ENCODE measurements at places on chromosomes 3 and 15.

DNA sequence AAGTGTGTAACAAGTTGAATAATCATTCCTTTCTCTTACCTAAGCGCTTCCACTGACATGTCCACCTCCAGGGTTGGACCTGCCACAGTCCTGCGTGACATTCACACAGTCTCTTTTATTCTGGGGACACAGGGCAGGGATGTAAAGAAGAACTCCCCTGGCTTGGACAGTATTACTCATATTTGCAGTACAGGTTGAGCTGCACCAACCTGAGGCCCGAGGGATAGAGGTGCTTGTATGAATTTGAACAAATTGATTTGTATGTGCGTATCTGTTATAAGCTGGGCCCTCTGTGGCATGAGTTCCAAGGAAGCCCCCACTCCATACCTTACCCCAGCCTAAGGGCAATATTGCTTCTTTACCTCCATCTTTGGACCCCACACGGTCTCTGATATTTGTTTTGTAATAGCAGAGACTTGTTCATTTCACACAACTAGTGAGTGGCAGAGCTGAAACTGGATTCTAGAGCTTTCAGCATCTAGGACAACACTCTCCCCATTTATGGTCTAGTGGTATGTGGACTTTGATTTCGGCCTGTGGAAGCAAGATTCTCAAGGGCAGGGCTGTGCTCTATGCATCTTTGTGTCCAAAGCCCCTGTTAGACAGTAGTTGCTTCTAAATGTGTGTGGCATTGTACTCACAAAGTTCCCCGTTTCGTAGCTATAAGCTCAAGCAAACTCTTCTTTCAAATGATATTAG is 39.2 kb downstream of the FAH start:
- no peak for ATAC-seq

DNA sequence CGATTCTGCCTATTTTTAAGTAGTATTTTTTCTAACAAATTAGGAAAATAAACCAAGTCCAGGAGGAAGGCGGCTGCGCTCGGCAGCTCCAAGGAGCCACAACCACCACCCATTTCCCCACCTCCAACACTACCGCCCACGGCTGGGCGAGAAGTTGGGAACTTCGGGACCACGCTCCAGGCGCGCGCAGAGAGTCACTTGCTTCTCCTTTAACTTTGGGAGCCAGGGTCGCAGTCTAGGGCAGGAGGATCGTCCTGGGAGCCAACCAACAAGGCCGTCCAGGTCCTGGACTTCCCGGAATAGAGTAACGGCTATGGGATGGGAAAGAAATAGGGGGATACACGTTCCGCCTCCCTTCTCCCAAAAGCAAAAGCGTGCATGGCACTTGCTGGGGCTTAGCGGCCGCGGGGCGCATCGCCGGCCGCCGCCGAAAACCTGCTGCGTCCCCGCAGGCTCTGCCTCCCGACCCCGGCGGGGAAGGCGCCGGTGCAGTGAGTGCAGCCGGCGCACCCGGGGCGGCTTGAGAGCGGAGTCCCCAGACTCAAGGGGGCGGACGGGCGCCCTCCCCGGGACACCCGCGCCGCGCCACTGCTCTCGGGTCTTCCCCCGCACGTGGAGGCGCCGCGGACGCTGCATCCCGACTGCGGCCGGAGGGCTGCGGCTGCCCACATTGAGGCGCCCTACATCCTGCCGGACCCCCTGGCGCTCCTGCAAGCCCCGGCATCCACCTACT is 699 bp downstream of the MEGF11 start:
- peak; percentile 63 for ATAC-seq

- ATAC-seq, result no peak
Observed at GRCh38 chr3:144296808-144297207, 325.2 kb downstream of the DIPK2A start.

GRCh38 chr3:41031401-41031800 is 167.9 kb upstream of the CTNNB1 start:
- ATAC-seq, result no peak

- no peak for ATAC-seq
Observed at GRCh38 chr15:91548549-91548948, 305.0 kb upstream of the SLCO3A1 start.

DNA sequence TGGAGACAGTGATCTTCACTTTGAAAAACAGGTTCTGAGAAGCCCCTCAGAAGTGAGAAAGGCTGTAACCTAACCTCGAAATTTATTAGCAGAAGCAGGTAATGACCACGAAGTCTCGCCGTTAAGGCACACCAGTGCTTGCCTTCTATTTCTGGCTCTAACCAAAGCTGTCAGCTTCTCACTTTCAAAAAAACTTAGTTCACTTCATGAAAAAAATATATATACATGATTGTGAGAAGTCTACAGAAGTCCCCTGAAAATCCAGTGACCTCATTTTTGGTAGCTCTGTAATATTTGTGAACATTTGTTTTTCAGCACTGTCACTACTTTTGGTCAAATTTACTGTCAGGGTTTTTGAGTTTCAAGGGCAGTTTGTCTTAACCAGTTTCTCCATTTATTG is 19.1 kb upstream of the AKAP13 start:
- no peak for ATAC-seq

GRCh38 chr15:81776976-81777375 is 268.8 kb downstream of the MEX3B start:
- ATAC-seq, result no peak

DNA sequence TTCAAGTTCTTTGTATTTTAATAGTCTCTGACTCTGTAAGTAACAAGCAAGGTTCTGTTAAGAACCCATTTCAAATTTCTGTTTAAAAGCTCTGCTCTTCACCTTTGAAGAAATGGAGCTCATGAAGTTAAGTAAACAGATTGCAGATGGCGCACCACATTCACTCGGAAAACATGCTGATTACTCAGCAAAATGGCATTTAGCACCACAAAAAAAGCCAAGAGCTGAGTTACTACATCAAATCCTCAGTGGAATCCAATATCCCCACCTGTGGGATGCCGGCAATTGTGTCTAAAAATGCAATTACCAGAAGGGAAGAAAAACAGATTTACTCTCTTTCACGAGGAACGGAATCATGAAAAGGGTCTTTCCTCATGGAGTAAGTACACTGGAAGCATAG is 758.0 kb downstream of the NTRK3 start:
- ATAC-seq, result no peak

DNA sequence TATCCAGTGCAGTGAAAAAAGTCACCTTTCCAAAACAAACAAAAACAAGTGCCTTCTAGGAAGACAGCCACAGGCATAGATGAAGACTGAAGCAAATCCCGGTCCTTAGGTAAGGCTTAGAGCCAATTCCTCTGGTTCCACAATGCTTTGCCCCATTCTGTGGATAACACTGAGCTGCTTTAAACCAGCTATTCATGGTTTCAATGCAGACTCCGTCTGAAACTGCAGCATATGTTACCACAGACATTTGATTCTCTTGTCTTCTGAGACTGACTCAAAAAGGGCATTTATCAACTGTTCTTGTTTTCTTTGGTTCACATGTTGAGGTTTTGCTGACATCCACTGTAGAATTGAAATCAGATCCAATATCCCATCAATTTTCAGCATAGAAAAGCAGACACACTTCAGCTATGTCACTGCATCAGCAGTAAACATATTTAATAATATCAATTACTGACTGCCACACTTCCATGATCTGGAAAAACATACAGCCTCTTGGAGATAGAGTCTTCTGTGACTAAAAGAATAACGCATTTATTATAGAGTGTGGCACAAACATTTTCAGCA is 659.3 kb downstream of the ROBO2 start:
- ATAC-seq, result no peak

DNA sequence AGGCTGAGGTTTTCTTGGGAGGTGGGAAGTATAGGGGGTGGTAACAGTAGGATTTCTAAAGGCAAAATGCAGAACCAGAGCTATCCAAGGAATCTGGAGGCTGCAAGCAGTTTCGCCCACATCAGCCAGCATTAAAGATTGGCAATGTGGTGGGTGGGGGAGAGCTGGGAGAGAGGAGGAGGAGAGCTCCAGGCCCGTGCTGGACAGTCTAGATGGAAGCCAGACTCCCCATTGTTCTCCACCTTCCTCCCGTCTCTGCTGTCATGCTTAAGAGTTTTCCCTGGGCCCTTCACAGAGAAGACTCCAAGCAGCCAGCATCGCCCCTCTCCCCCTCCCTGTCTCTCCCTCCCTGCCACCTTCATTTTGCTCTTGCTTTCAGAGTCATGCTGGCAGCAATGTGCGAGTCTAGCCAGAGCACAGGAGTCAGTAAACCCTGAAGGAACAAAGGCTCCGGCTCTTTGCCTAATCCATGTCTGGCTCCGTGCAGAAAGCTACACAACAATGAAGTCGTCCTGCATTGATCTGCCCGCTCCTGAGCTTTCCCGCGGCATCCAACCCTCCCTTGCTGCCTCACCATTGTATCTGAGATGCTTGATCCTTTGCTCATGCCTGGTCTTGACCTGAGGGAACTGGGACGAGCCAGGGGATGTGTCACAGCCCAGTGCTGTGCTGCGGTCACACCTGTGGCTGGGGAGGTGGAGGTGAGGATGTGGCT is 282.9 kb downstream of the NTRK3 start:
- no peak for ATAC-seq

- no peak for ATAC-seq
Observed at GRCh38 chr3:18177271-18177670, 247.9 kb downstream of the SATB1 start.

DNA sequence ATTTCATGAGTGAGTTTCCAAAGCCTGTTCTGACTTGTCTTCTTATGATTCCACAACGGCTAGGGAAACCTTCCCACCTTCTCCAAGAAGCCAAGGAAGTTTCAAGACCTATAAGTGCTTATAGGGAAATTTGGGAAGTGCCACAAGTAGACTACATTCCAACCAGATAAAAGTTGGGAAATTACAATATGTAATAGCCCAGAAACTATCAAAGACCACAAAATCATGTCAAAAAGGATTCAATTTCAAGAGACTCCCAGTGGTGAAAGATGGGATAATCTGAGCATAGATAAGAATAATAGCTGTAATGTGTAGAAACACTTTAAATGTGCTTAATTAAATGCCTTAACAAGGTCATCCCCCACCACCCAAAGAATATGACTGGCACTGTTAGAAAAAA is 169.2 kb upstream of the SLC2A2 start:
- ATAC-seq, result no peak

DNA sequence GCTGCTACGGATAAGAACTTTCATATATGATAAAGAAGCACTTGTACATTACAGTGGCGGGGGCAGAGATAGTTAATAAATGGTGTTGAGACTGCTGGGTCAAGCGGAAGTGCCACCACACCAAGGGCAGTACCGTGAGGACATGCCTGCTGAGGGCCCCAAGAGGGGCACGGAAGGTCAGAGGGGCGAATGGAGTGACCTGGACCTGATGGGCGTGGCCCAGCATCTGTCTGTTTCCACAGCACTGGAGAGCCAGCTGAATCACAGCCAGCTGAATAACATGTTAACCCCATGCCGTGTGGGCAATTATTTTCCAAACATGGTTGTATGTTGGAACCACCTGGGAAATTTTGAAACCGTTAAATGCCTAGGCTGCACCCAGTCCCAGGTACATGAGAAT is 37.2 kb downstream of the ANKDD1A start:
- no peak for ATAC-seq

- no peak for ATAC-seq
Observed at GRCh38 chr3:176951144-176951543, 246.1 kb downstream of the TBL1XR1 start.

DNA sequence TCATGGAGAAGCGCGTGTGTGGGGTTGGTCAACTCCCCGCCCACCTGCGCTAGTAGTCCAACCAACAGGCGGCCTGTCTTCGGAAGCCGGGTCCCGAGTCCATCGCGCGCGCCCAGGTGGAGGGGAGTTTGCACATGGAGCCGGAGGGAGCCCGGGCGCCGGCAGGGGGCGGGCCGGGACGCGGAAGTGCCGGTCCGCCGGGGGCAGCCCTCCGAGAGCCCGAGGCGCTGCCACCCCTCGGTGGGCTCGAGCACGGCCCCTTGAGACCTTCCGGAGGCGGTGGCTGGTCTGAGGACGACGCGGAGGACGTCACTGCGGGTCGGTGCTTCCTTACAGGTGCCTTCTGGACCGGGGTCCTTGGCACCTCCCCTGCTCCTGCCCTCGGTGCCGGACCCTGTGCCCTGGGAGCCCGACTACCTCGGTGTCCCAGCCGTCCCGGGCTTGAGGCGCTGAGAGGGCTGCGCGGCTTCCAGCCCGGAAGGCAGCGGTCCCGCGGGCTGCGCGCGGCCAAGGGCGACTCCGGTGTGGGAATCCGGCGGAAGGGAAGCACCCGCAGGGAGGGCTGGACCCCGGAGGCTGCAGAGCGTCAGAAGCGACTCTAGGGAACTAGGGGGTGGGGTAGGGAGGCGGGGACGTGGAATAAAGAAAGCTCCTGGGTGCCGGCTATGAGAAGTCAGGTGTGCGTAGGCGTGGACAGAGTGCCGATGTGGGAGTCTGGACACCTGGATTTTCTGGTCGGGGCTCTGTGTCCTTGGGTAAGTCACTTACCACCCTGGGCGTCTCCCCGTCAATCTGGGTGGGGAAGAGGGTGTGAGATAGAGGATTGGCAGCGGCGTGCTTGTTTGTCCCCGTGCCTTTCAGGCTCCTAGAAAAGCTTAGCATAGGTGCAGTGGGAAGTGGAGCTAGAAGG is 212.3 kb downstream of the FGF12 start:
- peak; percentile 52 for ATAC-seq

DNA sequence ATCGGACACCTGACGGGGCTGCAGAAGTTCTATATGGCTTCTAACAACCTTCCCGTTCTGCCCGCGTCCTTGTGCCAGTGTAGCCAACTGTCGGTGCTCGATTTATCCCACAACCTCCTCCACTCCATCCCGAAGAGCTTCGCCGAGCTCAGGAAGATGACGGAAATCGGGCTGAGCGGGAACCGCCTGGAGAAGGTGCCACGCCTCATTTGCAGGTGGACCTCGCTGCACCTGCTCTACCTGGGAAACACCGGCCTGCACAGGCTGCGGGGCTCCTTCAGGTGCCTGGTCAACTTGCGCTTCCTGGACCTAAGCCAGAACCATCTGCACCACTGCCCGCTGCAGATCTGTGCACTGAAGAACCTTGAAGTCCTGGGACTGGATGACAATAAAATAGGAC is 9.8 kb upstream of the LRRC34 start:
- no peak for ATAC-seq

DNA sequence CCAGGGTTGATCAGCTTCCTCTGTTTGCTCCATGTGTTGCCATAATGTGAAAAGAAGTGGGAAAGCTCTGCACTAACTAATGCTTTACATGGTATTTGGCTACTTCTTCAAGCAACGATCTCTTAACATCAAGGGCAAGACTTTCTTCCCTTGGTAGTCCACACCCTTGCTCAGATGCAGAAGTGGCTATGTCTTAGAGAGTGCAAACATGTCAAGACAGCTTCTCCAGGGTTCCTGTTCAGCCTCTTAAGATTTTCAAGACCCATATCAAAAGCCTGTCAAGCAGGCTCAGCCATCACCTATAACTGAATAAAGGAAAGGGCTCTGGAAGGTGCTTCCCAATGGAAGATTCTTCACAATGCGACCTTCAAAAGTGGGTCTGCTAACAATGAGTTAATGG is 64.8 kb upstream of the CSTA start:
- no peak for ATAC-seq
